ENCODE measurements at places on chromosomes 7 and 10. TPM values are rescaled to one million over a fixed set of nuclear protein-coding genes. Genes with fewer than 3 reads are reported as not detected.
A peak's percentile ranks its signal among the peaks of the same experiment; 100 is the strongest.

DNA sequence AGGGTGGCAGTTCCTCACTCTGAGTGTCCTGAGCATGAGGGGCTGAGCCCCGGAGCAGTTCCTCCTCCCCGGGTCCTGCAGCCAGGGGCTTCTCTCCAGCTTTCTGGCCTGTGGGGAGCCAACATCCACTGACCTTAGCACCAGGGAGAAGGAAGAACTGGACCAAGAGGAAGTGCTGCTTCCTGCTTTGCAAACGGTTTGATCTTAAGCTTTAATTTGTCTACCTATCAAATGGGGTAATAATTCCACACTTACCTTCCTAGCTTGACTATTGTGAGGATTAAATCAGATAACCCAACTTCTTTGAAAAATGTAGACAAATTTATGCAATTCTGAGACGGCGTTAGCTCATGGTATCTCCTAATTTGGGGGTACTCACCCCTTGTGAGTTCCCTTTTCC is 2.0 kb downstream of the NOBOX start:
- DNase-seq: no peak

DNA sequence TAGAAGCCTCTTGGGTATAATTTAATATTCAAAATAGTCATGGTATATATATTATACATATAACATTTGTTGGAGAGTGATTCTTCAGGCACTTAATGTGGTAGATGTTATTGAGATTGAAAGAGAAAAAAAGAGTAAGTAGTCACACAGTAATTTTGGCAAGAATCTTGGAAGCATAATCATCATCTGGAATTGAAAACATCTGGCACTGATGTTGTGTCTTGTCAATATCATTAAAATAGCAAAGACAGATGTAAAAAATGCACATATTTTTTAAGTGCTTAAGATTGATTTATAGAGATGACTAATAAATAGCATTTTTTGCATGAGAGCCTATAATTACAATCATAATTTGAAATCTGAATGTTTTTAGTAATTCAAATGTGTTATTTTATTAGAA is 9.5 kb downstream of the SEMA3D start:
- DNase-seq: no peak

DNA sequence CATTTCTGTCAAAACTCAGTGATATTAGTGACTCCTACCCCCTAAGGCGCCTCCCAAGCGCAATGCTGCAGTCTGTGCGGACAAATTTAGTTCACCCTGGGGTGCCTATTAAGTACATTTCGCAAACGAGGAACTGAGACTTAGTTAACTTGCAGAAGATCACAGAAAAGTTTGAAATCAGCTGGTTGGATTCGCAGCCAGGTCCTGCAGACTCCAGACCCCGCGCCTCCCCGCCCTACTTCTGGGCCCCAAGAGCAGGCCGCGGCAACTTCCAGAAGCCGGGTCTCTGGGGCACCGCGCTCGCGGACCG is 588 bp downstream of the CYREN start:
- no peak for DNase-seq

DNA sequence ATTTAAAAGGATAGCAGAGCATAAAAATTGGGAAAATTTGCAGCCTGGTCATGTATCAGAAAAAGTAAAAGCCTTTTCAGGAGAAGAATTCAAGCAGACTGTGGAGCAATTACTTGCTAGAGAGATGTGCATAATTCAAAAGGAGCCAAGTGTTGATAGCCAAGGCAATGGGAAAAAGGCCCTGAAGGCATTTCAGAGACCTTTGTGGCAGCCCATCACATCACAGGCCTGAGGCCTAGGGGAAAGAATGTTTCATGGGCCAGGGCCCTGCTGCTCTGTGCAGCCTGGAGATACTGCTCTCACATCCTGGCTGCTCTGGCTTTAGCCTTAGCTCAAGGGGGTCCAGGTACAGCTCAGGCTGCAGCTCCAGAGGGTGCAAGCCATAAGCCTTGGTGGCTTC is 152.9 kb downstream of the MAGI2 start:
- no peak for DNase-seq

GRCh38 chr7:110922906-110923305 is 168.0 kb upstream of the LRRN3 start:
- no peak for DNase-seq

GRCh38 chr7:124322561-124322960 is 289.7 kb upstream of the TMEM229A start:
- DNase-seq: no peak

DNA sequence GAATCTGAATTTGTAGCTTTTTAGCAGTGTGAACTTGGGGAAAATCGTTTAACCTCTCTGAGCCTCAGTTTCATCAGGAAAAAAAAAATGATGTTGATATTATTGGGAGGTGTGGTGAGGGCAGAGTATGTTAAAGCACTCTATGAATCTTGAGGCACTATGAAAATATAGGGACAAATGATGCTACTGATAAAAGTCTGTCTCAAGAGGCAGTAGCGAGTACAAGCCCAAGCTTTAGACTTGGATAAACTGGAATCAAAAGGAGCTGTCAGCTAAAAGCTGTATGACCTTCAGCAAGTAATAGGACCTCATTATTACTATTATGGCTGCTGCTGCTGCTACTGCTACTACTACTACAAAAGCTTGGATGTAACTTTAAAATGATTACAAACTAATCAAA is 8.4 kb downstream of the ZNF277 start:
- no peak for DNase-seq

DNA sequence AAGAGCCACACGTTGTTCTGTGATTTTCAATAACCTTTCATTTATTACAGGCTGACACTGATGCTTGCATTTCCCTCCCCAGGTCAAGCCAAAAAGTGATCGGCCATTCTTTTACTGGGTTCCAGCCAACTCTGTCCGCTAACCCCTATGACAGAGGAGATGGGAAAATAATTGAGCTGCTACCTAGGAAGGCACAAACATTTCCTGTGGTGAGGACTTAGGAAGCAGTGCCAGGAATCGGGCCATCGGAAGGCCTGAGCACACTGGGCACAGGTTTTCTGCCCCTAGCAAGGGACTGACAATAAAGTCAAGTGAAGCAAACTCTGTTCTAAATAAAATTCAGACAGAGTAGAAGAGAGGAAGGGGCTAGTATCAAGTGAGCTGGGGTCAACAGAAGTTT is 313.0 kb upstream of the AOAH start:
- no peak for DNase-seq

- peak; percentile 20 for DNase-seq
These were observed 33.9 kb downstream of the SGPL1 start for GRCh38 chr10:70849582-70850016.

- no peak for DNase-seq
These were observed at the start of gene PLAC9 for GRCh38 chr10:80132299-80133139. PLAC9 (plus strand) TSS chr10:80132730; CDS start chr10:80132763, 33 bp downstream.

DNA sequence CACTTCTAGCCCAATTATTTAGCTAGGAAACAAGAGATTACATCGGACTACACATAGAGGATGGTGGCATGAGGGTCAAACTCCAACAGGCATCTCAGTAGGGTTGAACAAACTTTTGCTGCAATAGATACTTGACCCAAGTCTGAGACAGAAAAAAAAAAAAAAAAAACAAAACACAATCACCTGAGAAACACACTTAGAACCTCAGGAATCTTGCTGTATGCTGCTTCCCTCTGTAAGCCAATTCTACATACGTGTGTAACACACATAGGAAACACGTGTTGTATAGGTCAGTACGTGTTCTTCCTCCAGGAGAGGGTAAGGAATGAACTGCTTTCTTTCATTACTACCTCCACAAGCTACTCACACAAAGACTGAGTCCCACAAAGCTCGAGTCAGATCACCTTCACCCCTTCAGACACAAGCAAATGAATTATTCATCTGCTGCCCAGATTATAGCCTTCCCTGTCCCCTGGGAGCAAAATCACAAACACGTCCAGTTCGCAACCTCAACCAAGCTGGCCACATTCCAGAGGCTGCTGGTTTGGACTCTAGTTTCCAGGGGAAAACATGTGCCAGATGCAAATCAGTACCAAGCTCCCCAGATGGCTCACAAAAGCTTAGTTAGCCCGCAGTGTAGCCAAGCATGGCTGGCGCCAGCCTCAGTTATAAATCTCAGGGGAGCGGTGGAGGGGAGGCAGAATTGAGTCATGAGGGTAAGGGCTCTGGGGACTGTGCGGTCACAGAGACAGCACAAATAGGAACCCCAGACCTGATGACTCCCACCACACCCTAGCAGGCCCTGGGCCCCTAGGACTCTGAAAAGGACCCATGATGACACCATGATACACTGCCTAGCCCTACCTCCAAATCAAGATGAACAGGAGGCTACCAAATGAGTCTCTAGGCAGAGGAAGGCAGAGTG is 15.1 kb downstream of the PSAP start:
- DNase-seq: peak; percentile 70

- DNase-seq: no peak
These were observed 1.3 kb downstream of the ARHGAP22 start for GRCh38 chr10:48603421-48604038.

DNA sequence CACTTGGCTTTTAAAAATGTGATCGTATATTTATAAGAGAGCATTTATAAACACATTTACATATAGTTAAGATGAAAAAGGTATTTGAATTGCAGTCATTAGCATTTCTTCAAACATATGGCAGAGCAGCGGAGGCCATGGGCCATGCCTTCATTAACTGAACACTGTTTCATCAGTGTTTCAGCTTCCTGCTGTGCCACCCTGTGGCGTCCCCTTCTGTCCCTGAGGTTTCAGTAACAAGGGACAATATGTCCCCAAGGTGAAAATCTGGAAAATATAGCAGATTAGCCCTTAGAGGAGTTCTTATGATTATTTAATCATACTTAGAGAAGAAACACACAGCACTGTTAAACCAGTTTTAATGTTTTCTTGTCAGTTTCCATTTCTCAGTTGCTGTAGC is 577.8 kb downstream of the ETV1 start:
- DNase-seq: no peak

GRCh38 chr7:35035511-35035961 is 1.7 kb downstream of the DPY19L1 start:
- no peak for DNase-seq

- DNase-seq: no peak
These were observed 195.2 kb downstream of the MDFIC start for GRCh38 chr7:115116773-115117715.

DNA sequence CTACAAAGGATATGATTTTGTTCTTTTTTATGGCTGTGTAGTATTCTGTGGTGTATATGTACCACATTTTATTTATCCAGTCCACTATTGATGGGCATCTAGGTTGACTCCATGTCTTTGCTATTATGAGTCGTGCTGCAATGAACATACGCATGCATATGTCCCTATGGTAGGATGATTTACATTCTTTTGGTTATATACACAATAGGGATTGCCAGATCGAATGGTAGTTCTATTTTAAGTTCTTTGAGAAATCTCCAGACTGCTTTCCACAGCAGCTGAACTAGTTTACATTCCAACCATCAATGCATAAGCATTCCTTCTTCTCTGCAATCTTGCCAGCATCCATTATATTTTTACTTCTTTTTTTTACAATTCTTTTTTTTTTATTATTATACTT is 35.6 kb upstream of the FAM13C start:
- DNase-seq: no peak

DNA sequence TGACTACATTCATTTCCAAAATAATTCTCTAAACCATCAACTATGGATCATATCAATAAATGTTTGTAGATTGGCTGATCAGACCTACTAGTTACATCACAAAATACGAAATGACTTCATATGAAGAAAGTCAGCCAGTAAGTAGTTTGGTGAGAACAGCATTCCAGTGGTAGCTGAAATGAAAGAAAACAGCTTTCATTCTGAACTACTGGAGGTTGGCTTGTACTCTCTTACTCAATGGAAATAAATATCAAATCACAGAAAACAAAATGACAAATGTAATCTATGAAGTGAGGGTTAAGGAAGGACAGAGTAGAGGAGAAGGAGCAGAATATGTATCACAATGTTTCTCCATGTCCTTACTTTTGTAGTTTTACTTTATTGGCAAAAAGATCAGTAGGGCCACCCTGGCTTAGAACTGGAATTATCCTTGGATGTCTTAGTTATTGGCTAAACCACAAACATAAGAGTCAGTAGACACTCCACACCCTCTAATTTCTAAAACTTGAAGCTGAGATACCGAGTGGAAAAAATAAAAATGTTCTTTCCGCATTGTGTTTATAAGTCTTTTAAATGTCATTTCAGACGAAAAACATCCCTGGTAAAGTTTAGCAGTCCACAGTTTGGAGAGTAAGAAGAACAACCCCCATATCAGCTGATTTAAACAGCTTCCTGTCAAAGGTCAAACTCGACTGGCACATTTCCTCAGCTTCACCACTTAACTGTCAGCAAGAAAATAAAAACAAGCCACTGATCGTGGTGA is 74.0 kb upstream of the DGKI start:
- DNase-seq: no peak

DNA sequence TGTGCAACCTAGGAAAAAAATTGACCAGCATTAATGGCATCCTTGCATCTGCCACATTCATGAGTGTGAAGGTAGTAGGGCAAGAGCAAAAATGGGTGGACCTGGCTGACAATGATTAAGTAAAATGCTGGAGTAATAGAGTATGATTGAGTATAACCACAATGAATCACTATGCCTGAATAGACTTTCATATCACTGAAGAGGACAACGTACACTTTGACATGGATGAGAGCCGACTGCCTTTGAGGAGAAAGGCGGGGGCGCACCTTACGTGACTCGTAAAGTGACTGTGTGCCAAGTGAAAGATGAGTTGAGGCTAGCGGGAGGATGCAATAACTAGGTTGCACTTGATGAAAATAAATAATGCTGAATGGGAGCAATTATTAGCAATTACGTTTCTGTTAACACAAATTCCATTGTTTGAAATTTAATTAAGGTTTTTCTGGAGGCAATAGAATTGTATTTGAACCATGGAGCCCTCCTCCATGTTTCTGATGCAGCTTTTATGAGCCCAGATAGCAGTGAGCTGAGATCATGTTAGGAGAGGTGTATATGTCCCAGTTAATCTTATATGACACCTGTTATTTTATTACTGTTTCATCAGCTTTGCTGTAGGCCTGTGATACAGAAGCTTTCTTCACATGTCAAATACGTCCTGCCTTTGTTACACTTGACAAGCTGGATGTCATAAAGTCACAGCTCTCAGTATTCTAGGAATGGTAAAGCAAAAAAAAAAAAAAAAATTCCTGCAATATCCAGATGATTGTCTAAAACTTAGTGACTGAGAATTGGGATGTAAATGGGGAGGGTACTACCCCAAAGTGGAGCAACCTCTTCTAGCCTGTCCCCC is 596.5 kb downstream of the NXPH1 start:
- no peak for DNase-seq

The MYPN gene
- 0.05 TPM for polyA plus RNA-seq

The ACSL5 gene
- 5.7 TPM for polyA plus RNA-seq

The ARHGAP19 gene
- 42.6 TPM for polyA plus RNA-seq

The LOXL4 gene
- polyA plus RNA-seq: 4.3 TPM

The TAC1 gene
- 0.89 TPM for polyA plus RNA-seq

The KCNH2 gene
- polyA plus RNA-seq: 21.8 TPM

The MRLN gene
- not detected for polyA plus RNA-seq
